Activated T-cell treated with anti-CD3 and anti-CD28 coated beads, Interleukin-2, amount 50 U/mL, for 48 hours (primary cell): ENCODE measurements at places on chromosomes 12 and 14.

DNA sequence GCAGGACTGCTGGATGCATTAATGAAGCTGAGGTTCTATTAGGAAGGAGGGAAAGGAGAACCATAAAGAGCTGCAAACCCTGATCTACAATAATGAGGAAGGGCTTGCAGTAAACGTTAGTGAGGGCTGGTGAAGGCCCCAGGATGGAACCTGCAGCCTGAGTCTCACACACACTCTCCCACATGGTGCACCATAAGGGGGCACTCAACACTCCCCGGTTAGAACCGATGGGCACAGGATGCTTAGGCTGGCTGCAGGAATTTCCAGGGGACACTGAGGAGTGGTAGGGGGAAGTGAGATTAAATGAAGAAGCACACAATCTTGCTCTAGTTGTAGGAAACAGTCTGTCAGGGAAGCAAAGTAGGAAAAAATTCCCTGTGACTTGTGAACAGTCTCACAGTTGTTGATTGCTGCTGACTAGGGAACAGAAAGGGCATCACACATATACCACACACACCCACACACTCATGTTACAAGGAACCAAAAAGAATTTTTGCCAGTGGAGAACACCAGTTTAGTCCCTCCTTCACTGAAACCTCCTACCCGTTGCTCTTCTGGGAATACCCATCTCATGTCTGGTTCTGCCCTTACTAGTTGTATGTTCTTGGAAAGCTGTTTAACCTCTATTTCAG, 56.2 kb upstream of the FERMT2 start:
- no peak for DNase-seq

DNA sequence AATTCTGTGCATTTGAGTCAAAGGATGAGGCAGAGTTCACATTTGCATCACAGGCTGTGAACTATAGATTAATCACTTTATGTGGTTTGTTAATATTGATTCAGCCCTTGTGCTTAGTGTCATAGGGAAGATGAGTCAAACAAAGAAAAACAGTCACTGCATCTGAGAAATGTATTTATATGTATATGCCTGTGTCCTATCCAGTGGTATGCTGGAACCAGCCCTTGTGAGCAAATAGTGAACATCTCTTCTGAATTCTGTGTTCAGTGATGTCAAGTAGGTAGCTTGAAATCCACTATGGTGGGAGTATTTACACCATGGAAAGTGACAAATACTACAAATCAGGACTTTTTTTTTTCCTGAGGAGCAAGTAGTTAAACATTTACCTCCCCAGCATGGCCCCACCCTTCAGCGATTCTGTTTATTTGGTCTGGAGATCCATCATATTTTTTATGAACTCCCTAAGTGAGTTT, 128.5 kb downstream of the HMGA2 start:
- no peak for DNase-seq

- peak; percentile 60 for DNase-seq
Observed at GRCh38 chr12:124568431-124569374, 1.3 kb upstream of the NCOR2 start.

- no peak for DNase-seq
Observed at GRCh38 chr12:110906516-110906915, 13.9 kb downstream of the MYL2 start.

DNA sequence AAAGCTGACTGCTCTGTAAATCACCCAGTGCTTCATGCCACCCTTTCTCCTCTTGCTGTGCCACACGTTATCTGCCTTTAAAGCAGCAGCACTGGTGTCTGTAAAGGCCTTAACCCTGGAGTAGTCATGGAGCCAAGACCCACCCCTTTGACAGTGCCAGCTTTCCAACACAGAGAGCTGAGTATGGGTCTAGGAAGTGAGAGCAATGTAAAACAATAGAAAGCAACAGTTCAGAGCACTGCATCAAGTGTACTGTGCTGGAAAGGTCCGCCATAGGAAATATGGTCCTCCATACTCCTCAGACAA, 139.5 kb downstream of the DAD1 start:
- no peak for DNase-seq

GRCh38 chr14:101069666-101070362, 166.3 kb upstream of the RTL1 start:
- DNase-seq: no peak

GRCh38 chr12:92096346-92097136, 49.1 kb downstream of the BTG1 start:
- DNase-seq: no peak

DNA sequence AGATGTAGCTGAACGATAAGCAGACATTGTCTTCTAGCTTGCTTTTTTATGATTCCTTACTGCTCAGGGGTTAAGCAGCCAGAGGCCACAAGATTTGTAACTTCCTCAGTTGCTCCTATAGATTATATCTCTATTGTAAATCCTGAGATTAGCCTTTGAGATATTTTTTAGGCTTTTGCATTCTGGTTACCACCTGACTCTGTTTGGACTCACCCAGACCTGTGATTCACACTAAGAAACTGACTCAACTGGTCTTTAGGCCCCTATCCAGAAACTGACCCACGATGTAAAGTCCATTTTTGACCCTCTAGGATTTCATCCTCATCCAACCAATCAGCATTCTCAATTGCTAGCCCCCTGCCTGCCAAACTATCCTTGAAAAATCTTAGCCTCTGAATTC, 194.4 kb downstream of the RASSF9 start:
- DNase-seq: no peak

DNA sequence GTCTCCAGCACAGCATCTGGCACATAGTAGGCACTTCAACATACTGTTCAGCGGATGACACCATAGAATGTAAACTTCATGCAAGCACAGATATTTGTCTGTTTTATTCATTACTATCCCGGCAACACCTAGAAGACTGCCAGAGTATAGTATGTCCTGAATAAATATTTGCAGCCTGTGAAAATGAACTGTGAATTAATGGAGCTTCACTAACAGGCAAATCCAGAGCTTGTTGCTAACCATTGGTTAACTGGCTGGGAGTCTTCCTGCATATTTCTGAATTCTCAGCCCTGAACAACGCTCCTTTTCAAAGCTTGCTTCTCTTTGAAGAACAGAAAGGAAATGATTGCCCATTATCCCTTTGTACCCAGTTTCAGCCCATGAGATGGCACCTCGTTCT, 243.3 kb upstream of the CRY1 start:
- no peak for DNase-seq

GRCh38 chr12:62045211-62045610, 215.0 kb upstream of the USP15 start:
- DNase-seq: no peak

- no peak for DNase-seq
Observed at GRCh38 chr14:44309331-44309730, 197.8 kb downstream of the FSCB start.

DNA sequence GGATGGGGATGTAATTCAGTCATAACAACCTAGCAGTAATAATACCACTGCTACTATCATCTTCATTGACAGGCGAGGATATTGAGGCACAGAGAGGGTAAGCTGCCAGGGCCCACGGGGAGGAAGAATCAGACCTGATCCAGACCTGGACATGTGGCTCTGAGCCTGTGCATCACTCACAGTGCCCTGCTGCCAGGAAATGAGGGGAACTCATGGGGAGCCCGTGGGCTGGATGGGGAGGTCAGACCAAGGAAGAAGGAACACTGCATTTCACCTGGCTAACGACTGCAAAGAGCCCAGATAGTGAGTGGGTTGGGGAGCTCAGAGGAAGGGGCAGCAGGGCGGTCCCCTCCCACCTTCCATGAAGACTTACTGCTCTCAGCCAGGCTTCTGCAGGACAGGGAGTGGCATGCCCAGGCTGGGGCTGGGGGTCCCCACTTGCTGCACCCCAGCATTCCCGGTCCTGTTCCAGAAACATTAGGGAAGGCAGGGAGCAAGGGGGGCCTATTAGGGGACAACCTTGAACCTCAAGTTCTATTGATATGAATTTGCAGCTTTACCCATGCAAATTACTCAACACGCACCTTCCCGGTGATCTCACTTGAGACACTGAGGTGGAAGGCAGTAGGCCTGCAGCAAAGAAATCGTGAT, 37.7 kb downstream of the CALM1 start:
- DNase-seq: no peak

- no peak for DNase-seq
Observed at GRCh38 chr12:96242597-96242996, 48.4 kb downstream of the ELK3 start.

- no peak for DNase-seq
Observed at GRCh38 chr12:132423820-132424645, 65.9 kb upstream of the FBRSL1 start.

DNA sequence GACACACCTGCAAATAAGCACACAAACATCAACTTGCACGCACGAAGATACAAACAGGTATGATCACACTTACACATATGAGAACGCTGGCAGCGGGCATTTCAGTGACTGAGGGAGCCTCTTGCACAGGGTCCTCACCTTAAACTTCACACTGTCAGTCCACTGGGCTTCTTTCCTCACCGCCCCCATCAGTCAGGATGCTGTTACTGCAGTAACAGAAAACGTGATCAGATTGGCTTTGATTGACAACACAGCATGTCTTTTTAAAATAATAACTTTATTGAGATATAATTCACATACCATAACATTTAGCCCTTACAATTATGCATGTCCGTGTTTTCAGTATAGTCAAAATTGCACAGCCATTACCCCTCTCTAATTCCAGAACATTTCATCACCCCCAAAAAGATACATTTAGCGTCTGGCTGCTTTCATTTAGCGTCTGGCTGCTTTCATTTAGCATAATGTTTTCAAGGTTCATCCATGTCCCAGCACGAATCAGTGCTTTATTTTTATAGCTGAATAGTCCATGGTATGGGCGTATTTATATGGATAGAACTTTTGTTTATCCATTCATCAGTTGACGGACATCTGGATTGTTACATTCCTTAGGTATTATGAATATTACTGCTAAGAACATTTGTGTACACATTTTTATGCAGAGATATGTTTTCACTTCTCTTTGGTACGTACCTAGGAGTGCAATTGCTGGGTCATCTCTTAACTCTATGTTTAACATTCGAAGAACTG, 8.4 kb downstream of the CCDC197 start:
- DNase-seq: no peak

DNA sequence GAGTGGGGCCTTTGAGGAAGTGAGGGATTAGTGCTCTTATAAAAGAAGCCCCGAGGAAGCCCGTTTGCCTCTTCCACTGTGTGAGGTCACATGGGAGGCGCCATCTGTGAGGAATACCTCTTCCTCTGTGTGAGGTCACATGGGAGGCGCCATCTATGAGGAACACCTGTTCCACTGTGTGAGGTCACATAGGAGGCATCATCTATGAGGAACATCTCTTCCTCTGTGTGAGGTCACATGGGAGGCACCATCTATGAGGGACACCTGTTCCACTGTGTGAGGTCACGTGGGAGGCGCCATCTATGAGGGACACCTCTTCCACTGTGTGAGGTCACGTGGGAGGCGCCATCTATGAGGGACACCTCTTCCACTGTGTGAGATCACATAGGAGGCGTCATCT, 69.7 kb downstream of the SLC24A4 start:
- DNase-seq: no peak

- DNase-seq: no peak
Observed at GRCh38 chr12:89709995-89710872, 1.6 kb upstream of the ATP2B1 start.

- DNase-seq: no peak
Observed at GRCh38 chr14:59823179-59823578, 47.4 kb downstream of the RTN1 start.

- DNase-seq: no peak
Observed at GRCh38 chr12:5114436-5114835, 70.8 kb downstream of the KCNA5 start.

GRCh38 chr14:68154275-68154674, 334.7 kb downstream of the RAD51B start:
- DNase-seq: no peak

DNA sequence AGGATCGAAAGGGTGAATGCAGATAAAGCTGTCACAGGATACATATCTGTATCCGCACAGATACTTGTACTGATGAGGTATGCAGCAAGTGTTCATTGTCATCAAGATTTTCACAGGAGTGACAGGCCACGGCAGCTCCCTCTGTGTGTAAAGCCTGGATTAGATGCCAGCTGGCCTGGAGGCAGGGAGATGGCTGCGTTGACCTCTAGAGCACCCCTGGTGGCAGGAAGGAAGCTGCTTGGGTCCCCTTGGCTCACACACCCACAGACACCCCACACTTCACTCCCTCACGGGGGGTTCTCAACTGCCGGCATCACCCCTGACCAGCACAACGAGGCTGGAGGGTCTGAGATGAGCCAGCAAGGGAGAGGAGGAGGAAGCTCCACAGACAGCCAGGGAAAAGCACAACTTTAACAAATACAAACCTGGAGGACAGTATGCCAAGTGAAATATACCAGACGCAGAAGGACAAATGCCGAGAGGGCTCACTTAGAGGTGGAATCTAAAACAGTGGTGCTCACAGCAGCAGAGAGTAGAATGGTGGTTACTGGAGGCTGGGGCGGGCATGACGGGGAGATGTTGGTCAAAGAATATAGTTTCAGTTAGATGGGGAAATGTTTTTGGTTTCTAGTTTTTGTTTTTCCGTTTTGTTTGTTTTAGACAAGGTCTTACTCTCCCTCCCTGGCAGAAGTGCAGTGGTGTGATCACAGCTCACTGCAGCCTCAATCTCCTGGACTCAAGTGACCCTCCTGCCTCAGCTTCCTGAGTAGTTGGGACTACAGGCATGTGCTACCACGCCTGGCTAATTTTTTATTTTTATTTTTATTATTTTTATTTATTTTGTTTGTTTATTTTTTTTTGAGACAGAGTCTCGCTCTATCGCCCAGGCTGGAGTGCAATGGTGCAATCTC, 45.7 kb downstream of the TEAD4 start:
- DNase-seq: no peak

DNA sequence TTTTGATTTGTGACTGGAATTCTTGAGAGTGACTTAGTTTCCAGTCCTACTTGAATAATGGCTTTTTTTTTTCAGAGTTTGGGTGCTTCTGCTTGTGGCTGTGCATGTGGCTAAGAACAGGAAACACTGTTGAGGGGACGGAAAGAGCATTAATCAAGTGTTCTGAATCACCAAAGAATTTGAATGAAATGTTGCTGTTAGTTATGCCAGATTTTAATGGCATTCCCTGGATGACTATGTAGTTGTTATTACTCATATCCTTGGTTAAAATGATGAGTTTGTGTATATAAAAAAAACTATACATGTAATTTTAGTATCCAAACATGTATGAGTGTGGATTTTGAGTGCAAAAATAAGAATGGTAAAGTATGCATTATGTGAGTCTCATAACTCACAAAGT, 347.9 kb downstream of the BCAT1 start:
- DNase-seq: no peak

DNA sequence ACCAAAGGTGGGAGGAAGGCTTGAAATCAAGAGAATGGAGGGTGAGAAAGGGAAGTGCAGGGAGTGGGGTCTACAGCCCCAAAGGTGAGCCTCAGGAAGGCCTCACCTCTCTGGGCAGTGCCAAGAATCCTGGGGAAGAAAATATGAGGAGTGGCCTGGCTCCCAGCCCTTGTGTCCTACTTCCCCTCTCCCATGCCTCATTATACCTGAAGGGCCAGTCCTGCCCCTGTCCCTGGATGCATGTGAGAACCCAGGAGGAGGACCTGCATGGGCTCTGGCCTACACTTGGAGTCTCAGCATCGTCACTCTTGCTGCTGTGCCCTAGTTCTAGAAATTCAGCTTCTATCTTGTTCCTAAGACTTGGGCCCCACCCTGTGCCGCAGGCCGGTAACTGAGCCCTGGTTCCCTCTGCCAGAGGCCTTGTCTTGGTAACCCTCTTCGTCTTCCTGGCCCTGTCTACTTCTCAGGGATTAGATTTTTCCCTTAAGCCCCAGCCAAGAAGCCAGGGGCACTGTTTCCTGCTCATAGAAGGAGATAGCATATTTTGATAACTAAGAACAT, 10.9 kb upstream of the MYH7 start:
- DNase-seq: peak; percentile 12

- no peak for DNase-seq
Observed at GRCh38 chr12:54968181-54968730, 16.3 kb downstream of the TESPA1 start.

GRCh38 chr12:24387381-24387780, 437.9 kb upstream of the SOX5 start:
- DNase-seq: no peak
